ENCODE measurements at places on chromosomes 12 and 14.

GRCh38 chr12:88648625-88649024, 68.4 kb upstream of the KITLG start:
- DNase-seq = no peak

- DNase-seq = no peak
These were observed 32.1 kb downstream of the XRCC3 start for GRCh38 chr14:103683139-103683538.

GRCh38 chr14:38789805-38790204, 313.2 kb downstream of the SEC23A start:
- no peak for DNase-seq

- DNase-seq = no peak
These were observed 256.2 kb downstream of the AEBP2 start for GRCh38 chr12:19695244-19696098.

GRCh38 chr12:93048656-93049055, 119.6 kb upstream of the EEA1 start:
- DNase-seq = no peak

DNA sequence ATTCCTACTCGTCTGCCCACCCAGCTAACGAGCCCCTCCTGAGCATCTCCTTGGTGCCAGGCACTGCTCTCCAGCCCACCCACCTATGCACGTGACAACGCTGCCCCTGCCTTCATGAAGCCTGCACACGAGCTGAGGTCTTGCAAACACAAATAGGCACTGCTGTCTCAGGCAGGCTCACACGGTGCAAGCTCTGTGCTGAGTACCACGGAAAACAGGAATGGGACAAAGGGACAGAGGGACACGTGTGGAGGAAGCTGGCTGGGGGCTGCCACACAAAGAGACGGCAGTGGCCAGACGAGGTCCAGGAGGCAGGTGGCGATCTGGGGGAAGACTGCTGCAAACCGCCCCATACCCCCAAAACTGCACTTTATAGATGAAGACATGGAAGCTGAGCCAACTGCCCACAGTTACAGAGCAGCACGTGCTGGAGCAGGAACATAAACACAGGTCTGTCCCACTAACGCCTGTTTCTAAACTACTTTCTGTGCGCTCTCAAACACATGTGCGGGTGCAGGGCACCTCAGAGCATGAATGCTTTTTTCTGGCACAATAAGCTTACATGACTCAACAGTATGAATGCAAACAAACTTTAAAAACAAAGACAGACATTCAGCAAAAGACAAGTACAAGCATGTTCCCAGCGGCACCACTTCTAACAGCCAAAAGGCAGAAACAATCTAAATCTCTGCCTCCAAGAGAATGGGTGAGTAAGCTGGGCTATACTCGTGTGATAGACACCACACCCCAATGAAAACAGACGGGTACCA, 64.5 kb downstream of the AMN start:
- no peak for DNase-seq

DNA sequence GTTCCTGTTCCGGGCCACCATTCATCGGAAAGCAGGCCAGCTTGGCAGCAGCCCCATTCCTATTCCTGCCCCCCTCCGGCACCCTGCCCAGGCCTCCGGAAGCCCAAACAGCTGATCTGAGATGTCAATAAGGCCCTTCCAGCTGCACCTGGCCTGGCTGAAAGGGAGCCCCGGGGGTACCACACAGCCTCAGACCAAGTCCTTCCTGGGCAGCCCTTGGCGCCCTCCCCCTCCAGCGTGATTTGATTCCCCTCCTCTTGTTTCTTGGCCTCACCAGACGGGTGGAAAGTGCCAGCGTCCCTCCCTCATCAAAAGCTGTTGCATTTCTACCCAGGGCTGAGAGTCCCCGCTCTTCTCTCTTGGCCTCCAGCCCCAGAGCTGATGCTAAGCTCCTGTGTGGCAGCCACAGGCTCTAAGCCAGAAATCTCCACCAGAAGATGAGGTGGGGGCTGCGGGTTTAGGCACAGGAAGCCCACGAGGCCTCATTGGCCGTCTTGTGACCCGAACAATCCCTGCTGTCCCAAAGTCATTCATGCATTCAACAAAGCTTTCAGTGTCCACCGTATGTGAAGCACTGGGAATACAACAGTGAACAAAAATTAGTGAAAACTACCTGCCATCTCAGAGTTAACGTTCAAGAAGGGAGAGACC, 215.4 kb downstream of the SLC41A2 start:
- DNase-seq = no peak

DNA sequence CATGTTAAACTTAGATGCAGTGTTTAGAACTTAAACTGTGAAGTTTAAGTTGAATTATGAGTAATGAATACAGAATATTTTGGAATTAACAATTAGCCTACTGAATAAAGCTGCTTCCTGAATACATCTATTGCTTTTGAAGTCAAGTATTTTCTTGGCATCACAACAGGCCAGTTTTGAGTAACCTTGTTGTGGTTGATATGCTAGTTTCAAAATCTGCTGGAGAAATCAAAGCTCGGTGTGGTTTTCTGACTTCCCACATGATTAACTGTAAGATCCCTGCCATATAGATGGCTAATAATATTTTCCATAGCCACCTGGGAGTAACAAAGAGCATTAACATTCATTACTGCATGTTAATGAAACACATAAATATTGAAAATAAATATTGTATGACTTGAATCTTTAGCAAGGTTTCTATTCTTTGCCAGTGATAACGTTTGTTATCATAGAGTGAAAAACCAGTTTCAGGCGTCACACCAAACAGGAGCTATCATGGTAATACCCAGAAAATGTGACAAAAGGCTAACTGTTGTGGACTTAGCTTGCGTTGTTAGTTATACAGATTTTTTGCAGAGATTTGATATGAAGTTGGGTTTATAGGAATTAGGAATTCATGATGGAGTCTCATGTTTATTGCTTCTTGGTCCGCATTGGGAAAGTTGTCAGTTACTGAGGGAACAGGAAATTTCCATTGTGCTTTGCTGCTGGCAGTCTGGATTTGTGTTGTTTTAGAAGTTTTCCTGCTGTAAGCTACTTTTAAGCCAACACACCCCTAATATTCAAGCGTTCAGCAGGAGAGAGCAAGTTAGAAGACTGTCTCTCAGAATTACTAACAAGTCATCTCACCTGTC, 32.1 kb downstream of the PPFIBP1 start:
- no peak for DNase-seq

- no peak for DNase-seq
These were observed 112.5 kb upstream of the FLRT2 start for GRCh38 chr14:85417396-85417795.

- peak; percentile 5 for DNase-seq
These were observed 1.6 kb downstream of the GSG1 start for GRCh38 chr12:13101821-13102375.

DNA sequence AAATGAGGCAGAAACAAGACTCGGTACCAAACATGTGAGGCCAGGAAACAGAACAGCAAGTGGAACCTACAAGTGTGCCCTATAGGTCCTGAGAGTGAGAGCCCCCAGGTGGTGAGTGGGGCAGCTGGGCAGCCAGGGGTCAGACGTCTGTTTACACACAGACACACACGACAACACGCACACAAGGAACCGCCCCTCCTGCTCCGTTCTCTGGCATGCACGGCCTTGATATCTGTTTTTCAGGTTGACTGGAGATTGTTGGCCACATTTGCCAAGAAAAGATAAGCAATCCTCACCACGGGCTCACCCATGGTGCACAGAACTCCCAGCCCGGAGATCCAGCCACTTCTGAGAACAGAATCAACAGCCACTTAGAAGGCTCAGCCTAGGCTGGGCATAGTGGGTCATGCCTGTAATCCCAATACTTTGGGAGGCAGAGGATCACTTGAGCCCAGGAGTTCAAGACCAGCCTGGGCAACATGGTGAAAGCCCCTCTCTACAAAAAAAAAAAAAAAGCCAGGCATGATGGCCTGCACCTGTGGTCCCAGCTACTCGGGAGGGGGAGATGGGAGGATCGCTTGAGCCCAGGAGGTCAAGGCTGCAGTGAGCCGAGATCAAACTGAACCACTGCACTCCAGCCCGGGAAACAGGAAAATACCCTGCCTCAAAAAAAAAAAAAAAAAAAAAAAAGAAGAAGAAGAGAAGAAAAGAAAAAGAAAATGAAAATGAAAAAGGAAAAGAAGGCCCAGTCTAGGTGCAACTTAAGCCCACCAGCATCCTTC, 19.4 kb upstream of the EIF5 start:
- DNase-seq = no peak

GRCh38 chr14:24273422-24273998, 2.1 kb upstream of the RABGGTA start:
- no peak for DNase-seq

DNA sequence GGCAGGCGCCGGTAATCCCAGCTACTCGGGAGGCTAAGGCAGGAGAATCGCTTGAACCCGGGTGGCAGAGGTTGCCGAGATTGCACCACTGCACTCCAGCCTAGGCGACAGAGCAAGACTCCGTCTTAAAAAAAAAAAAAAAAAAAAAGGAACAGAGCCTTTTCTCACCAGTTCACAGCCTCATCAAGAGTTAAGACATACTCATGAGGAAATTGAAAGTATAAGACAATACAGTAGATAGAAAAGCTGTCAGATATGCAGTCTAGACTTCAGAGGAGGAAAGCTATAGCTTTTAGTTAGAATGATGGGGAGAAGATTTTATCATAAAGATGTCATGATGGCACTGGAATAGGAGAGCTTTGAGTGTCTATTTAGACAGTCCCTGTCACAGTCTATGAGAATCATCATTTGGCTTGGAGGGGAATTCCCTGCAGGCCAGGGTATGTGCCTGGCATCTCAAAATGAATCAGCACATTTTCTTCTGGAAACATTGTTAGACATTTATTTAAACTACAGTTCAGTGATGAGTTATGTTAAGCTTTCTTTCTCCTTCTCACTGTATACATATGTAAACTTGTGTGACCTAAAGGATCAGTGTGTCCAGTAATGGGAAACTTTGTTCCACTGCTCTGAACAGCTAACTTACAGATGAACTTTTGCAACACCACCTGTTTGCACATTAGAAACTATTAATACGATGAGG, 2.9 kb upstream of the RAB35 start:
- DNase-seq = no peak

GRCh38 chr12:49364989-49365388, 2.3 kb upstream of the SPATS2 start:
- DNase-seq = no peak

DNA sequence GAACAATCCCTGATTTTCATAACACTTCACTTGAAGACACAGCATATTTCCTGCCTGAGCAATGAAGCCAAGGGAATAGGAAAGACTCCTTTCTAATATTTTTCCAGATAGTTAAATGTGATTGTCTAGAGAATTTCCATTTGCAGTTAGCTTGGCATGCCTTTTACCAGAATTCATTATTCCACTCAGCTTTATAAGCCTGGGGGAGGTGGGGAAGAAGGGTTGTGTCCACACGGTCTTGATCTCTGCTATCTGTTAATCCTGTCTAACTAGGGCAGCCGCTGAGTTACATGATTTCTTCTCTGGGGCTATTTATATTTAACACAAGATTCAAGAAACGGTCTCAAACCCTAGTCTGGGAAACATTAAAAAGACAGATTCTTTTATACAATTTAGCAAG, 146.6 kb upstream of the FSCB start:
- no peak for DNase-seq

DNA sequence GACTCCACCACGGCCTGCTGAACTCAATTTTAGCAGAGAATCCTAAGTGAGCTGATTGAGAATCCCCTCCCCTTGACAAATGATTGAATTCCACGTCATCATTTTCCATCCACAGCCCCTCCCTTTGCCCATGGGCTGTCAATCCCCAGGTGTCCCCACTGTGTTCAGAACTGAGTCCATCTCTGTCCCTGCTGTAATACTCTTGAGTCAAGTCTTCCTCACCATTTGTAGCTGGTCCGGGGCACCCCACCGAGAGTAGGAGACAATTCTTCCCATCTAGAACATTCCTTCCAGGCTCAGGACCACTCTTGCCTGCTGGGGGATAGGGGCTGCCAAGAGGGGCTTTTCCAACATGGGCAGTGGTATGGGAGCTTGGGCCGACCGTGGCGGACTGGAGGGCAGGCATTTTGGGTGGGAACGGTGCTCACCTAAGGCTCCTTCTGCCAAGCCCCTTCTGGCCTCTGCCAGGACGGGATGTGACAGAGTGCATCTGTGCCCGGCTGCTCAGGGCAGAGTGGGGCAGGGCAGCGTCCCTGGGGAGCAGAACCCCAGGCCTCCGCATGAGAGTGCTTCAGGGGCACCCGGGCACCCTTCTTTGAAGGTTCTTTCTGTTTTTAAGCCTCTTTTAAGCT, 218.1 kb upstream of the RTL1 start:
- DNase-seq = no peak

- no peak for DNase-seq
These were observed 904 bp upstream of the MAP4K5 start for GRCh38 chr14:50533241-50533705.
